NCI-H2227 treated with DMSO at 0.1 percent for 48 hours (cell line): ENCODE measurements at places on chromosomes 12 and 14.

DNA sequence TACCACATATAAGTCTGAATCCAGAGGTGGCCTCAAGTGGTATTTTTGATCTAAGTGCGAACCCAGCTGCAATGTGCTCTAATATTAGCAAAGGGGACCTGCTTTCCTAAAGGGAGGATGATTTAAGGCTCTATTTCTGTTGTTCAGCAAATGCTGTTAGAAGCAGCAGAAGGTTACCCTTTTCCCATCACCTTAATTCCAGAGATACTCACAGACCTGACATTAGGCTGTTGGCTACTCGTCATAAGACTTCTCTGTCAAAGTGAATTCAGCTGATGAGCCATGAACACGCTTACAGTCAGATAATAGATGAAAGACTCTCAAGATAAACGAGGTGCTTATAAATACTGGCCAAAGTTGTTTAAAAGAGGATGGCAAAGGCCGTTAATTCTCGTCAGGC lies 308.7 kb upstream of the DDHD1 start:
- no peak for DNase-seq

GRCh38 chr12:85747941-85748495 lies 88.2 kb downstream of the RASSF9 start:
- peak; percentile 1 for DNase-seq

DNA sequence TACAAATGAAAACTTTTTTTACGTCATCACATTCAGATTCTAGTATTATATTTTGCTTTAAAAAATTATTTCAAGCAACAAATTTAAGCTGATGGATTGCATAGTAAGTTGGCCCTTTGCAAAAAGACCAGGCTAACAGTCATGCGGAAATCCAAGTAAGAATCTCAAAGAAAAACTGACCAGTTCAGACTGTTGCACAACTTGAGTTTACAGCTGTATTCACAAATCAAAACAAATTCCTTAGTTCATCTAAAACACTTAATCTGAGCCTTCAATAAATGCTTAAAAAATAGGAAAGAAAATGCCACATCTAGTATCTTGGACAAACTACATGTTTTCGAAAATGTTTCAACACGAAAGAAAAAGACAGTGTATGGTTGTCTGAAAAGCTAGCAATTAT lies 847 bp downstream of the CCDC59 start:
- no peak for DNase-seq

- DNase-seq, result no peak
These were observed 3.0 kb upstream of the MYBPC1 start for GRCh38 chr12:101591781-101592180.

DNA sequence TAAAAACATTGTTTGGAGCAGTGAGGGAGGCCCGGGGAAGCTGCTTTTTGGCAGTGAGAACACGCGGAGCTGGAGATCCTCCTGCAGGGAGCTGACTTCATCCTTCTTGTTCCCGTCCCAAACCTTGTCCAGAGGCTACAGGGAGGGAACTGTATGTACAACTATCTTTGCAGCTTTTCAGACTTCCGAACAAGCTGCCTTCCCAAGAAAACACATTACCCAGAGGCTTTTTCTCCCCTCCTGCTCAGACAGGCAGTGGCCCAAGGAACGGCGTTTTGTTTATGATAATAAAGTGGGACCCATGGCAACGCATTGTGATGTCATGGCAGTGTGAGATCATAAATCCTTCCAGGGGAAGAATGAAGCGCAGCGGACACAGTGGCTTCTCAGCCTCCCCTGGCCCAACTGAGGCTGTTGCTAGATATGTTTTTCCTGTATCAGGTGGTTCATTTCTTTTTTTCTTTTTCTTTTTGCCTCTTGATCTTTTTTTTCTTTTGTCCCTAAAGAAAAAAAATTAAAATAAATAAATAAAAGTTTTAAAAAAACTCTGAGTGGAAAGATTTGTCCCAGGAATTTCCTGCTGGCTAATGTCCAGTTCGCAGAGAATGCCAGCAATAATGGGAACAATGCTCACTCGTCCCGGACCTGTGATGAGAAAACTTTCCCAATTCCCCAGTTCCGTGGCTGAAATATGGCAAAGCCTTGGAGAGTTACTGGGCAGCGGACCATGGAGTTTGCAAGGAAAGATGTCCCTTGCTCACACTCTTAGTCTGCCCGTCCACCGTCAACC lies 103.4 kb upstream of the MAP1LC3B2 start:
- DNase-seq, result peak; percentile 47

DNA sequence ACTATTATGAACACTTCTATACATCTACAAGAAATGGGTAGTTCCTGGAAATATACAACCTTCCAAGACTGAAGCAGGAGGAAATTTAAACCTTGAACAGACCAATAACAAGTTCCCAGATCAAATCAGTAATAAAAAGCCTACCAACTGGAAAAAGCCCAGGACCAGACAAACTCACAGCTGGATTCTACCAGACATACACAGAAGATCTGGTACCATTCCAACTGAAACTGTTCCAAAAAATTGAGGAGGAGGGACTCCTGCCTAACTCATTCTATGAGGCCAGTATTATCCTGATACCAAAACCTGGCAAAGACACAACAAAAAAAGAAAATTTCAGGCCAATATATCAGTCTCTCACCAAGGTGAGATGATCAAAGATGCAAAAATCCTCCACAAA lies 189.4 kb downstream of the RPS29 start:
- DNase-seq, result no peak

- peak; percentile 9 for DNase-seq
These were observed 51.5 kb upstream of the GPATCH2L start for GRCh38 chr14:76100236-76100635.

GRCh38 chr12:39606712-39607423 lies 12.7 kb downstream of the ABCD2 start:
- no peak for DNase-seq

DNA sequence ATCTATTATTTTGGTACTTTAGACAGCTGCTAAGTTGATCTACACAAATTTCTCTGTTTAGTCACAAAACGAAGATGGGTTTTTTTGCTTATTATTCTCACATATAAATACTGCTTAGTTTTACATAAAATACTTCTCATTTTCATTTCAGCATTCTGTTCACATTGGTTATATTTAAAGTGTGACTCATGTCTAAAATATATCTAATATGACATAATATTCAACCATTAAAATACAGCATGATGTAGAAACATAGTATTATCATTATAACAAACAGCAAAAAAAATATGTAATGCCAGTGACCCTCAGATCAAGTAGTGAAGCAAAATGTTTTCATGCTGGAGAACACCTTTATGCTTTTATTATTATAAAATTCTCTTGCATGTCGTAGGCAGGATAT lies 63.7 kb downstream of the SH2B3 start:
- DNase-seq, result no peak

- no peak for DNase-seq
These were observed 418.6 kb downstream of the NELL2 start for GRCh38 chr12:44457465-44457864.

GRCh38 chr14:69037790-69038454 lies 58.8 kb upstream of the ACTN1 start:
- no peak for DNase-seq

DNA sequence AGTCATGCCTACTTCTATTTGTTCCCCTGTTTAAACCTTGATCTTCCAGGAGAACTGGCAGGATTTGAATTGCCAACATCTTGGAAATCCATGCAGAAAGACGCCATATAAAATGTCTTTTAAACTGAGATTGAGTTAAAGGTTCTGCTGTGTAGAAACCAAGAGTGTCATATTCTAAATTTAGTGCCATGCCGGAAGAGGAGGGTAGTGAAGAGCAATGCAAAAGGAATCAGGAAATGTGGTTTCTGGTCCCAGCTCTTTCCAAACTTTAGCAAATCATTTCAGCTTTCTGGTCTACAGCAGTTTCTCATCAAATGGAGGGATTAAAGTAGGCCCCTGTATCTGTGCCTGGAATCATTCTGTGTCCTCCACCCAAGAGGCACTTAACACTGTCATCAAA lies 85.7 kb downstream of the BTG1 start:
- no peak for DNase-seq

DNA sequence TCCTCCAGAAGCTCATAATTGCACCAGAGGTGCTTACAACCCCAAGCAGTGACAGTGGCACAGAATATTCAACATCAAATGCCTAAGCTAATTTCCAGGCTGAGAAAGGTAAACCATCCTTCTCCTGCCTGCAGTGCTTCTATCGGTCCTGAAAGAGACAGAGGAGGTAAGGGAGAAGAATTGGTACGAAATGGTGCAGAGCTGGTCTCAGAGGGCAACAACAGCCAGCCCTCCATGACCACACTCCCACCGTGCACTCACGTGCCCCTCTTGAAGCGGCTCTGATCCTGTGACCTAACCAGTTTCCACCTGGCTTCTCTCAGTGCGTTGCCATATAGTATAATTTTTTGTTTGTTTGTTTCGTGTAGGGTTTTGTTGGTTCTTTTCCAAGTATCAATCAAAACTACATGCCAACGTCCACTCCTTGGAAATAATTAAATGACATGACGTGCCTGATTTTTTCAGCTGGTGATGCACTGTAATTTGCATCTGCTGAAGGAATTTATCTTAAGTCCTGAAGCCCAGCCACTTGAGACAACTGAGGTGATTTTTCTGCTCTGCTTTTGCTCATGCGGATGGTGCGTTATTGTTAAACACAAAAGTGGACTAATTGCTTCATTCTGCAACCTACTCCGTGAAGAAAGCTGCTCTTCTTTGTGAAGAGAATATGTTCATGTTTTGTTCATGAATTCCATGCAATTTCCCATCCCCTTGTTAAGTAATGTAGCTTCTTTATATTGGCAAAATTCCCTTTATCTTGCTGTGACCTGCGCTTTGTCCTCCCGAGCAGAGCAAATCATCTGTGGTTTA lies 1.3 kb upstream of the ATP2A2 start:
- DNase-seq, result peak; percentile 68

GRCh38 chr14:89088530-89088929 lies 264.1 kb downstream of the TTC8 start:
- DNase-seq, result no peak

DNA sequence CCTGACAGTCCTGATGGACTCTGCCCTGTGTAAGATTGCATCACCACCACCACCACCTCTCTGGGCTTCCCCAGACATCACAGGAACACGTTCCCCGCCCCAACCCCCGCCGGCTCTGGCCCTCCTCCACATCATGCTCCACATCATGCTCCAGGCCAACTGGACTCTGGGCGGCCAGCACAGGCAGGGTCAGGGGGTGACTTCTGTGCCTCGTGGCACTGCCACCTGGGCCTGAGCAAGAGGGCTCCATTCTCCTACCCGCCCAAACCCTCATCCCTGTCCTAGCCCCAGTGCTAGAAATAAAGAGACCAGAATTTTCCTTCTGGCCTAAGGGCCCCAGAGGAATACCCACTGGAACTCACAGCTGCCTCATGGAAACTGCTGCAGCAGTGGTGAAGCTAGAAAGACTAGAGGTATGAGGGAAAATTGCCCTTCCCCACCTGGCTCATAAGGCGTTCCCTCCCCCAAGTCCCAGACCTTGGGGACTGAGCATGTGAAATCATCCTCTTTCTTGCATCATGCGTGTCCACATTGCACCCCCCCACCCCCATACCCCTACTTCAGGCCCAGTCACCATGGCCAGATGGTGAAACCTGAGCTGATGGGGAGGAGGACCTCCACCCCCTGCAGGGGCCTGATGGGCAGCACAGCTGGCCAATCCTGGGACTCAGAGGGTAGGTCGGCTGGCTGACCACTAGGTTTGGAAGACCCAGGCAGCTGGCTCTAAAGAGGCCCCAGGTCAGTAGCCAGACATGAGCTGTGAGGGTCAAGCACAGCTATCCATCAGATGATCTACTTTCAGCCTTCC lies at the start of gene INHBE:
Gene INHBE, plus strand, starts transcription at position 742 of the 808 bp plus-strand sequence. CDS start 230 bp downstream, outside the sequence.
- DNase-seq, result no peak

DNA sequence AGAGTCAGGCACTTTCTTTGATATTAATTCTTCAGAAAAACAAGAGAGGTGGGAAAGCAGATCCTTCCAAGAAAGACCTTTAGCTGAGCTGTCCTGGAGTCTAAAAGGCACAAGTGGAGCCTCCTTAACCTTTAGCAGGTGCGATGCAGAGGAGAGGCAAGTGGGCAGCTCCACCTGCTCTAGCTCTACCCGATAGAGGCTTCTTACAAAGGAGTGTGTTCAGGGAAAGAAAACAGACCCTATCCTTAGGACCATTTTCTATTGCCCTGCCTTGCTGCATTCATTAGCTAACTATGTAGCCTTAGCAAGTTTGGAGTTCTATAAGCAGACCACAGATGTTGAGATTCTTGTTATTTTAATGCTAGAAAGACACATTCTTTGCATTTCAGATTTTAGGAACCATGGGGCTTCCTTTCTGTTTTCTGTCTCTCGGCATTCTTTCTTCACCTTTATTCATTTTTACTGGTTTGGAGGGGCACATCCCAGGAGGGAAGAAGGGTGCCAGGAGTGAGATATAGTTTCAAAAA lies 214.5 kb downstream of the EGLN3 start:
- no peak for DNase-seq

GRCh38 chr12:127592245-127592644 lies 674.7 kb upstream of the TMEM132C start:
- no peak for DNase-seq

- DNase-seq, result no peak
These were observed 440.3 kb upstream of the RGS6 start for GRCh38 chr14:71491931-71492330.

GRCh38 chr14:26729851-26730250 lies 132.0 kb upstream of the NOVA1 start:
- no peak for DNase-seq

DNA sequence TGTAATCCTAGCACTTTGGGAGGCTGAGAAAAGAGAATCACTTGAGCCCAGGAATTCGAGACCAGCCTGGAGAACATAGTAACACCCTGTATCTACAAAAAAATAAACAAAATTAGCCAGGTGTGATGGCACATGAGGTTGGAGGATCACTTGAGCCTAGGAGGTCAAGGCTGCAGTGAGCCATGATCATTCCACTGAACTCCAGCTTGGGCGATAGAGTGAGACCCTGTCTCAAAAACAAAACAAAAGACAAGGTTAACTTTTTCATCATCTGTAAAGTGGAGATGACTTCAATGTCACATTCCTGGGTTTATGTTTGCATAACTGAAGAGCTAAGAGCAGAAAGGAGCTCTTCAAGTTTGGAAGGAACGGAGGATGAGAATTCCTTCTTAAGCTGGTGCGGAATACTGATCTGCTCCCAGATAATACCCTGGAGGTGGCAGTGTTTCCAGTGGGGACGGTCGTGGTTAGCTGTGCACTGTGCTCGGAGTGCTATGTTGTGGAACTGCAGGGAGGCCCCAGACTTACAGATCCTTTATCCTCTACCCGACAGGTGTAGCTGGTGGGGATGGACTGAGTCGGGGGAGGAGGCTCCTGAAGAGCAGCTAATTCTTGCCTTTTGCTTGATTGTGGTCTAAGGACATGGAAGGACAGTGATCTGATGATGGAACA lies 22.5 kb upstream of the BICD1 start:
- no peak for DNase-seq

- no peak for DNase-seq
These were observed 4.7 kb upstream of the CREBL2 start for GRCh38 chr12:12606781-12607589.
